Lung (tissue), 17 donors: ENCODE measurements at places on chromosomes 11 and 22. TPM values are rescaled to one million over a fixed set of nuclear protein-coding genes. Genes with fewer than 3 reads are reported as not detected.

KCNQ1OT1 gene
- 2.9 TPM for total RNA-seq

GRCh38 chr11:73551677-73552076, 46.2 kb downstream of the FAM168A start:
- no peak for DNase-seq

- DNase-seq, result no peak
Observed at GRCh38 chr22:40594924-40595323, 41.6 kb downstream of the MRTFA start.

DNA sequence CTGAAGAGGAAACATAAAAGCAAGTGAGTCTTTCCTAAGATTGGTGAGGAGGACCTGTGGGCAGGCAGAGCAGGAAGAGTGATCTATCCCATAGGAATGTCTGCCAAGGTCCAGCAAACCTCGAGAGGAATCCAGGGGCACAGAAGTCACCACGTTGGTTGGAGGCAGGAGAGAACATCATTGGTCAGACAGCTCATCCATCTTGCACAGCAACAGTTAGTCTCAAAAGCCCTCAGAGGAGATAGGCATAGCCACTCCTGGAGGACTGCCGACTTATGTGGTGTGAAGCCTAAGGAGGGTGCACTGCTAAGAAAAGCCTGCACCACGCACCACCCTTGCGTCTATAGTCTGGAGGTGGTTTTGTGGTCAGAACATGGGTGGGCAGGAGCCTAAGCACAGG, 109.1 kb downstream of the RASSF10 start:
- DNase-seq, result no peak

SSTR3 gene
- 0.09 TPM for total RNA-seq

MS4A12 gene
- total RNA-seq, result not detected

DNA sequence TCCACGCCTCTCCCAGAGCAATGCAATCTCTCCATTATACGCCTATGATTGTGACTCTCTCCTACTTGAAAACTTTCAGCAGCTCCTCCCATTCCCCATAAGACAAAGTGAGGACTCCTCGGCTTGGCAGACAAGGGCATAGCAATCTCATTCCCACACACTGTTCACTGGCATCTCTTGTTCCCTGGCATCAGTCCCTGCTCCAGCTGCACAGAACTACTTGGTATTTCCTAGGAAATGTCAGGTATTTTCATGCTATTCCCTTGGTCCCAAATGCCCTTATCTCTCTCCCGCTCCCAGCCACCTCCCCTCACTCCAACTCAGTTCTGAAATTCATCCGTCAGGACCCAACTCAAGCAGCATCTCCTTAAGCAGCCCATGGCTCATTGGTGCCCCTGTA, 28.4 kb downstream of the TMPRSS5 start:
- no peak for DNase-seq

FGF3 gene
- not detected for total RNA-seq

HEPN1 gene
- total RNA-seq, result not detected

- no peak for DNase-seq
Observed at GRCh38 chr11:111963931-111964340, 26.8 kb downstream of the DIXDC1 start.

TOM1 gene
- 53.4 TPM for total RNA-seq

DNA sequence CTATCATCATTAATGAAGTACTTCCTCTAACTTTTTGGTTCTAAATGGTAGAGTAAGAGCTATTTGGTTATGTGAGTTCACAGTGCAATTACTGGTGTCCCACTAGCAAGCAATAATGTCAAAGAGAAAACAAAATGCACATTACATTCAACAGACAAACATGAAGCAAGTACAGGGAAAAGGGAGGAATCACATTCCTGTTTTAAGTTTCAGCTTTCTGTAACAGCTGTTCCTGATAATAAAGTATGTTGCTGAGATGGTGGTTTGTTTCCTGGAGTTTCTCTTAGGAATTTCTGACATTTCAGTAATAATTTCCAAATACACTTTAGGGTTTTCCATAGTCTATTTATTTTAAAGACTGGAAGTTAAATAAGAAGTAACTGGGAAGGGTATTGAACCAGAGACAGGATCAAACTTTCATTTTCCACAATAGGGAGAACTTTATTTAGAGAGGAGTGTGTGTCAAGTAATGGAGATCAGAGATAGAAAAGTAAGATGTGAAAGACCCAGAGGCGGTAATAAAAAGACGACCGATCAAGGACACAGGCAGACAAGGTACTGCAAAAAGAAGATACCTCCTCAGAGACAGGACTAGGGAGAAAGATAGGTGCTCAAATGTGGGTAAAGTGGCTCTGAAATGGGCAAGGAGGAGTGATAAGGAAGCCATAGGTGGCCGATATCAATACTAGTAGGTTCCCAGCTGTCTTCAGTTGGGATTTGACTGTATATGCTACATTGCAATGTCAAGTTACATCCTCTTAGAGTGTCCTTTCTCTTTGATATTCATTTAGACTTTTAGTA, 20.8 kb upstream of the CLNS1A start:
- no peak for DNase-seq

- no peak for DNase-seq
Observed at GRCh38 chr11:12169822-12170221, 59.4 kb downstream of the MICAL2 start.

DNA sequence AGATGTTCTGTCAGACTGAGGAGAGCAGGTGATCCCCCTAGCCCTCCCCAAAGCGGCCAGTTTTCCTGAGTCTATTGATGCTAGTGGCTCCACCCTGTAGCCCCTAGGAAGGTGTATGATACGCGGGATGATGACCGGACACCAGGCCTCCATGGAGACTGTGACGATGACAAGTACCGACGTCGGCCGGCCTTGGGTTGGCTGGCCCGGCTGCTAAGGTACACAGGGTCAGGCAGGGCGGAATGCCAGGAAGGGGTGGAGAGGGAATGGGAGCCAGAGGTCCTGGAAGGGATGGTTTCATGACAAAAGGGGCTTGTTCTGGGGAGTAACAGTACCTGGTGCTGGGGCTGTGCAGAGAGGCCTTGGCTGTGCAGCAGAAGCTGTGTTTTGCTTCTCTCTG, 3.2 kb downstream of the ZFPL1 start:
- DNase-seq, result no peak

- no peak for DNase-seq
Observed at GRCh38 chr11:134530636-134531326, 118.7 kb upstream of the B3GAT1 start.

CDC45 gene
- 2.1 TPM for total RNA-seq

DNA sequence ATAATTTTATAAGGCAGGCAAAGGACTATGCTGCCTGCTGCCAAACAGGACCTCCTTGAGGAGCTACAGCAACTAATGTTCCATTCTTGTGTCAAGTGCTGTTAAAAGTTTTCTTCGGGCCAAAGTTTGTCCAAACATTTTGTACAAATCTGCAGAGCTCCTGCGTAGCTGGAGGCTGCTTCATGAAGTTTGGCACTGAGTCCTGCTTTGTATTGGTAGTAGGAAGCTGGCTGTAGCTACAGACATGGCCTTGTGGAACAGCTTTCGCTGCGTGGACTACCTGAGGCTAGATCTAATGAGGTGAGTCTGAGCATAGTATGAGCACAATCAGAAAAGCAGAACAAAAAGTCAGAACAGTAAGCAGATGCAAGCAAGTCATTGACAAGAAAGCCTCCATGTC, 528.1 kb downstream of the DLG2 start:
- DNase-seq, result peak; percentile 5

- DNase-seq, result peak; percentile 5
Observed at GRCh38 chr11:32440916-32441315, 5.6 kb upstream of the WT1 start.

DNA sequence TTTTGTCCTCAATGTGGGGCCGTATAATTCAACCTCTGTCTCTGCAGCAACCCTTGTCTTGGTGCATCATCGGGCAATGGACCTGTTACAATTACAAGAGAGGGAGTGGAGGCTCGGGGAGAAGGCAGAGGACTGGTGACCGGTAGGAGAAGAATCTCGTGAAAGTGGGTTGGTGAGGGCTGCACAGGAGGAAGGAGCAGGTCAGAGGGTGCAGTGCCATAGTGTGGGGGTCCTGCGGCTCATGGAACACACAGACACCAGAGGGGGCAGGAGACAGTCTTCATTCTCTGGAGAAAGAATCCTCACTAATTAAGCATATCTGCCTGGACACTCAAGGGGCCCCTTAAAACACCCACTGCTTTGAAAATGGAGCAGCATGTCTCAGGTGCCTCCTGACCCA, 174.7 kb upstream of the B3GAT1 start:
- no peak for DNase-seq

PLEKHA7 gene
- total RNA-seq, result 29.3 TPM

DNA sequence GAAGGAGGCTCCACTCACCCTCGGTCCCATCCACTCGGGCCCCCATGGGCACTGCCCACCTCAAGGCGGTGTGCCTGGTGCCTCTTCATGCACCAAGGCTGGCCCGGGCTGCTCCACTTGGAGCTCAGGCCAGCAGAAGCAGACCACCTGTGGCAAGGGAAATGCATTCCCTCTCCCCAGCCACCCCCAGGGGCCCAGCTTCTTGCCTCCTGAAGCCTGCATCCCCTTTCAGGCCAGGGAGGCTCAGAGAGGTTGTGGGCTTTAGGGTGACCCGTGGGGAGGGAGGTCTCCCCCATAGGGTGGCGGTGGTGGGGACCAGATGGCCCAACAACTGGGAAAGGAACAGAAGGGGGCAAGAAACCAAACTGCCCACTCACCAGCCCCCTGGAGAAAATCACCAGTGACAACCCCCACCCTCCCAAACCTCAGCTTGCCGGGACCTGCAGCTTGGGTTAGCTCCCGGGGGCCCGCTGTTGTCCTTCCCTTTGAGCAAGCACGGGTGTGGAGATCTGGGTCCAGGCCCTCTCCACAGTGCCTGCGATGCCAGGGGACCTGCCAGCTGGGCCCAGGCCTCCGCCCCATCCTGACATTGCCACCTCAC, 8.4 kb downstream of the CBX6 start:
- no peak for DNase-seq

MMP8 gene
- total RNA-seq, result 1.5 TPM

BDNF gene
- total RNA-seq, result 1.4 TPM

PLEKHB1 gene
- 38.8 TPM for total RNA-seq

DNA sequence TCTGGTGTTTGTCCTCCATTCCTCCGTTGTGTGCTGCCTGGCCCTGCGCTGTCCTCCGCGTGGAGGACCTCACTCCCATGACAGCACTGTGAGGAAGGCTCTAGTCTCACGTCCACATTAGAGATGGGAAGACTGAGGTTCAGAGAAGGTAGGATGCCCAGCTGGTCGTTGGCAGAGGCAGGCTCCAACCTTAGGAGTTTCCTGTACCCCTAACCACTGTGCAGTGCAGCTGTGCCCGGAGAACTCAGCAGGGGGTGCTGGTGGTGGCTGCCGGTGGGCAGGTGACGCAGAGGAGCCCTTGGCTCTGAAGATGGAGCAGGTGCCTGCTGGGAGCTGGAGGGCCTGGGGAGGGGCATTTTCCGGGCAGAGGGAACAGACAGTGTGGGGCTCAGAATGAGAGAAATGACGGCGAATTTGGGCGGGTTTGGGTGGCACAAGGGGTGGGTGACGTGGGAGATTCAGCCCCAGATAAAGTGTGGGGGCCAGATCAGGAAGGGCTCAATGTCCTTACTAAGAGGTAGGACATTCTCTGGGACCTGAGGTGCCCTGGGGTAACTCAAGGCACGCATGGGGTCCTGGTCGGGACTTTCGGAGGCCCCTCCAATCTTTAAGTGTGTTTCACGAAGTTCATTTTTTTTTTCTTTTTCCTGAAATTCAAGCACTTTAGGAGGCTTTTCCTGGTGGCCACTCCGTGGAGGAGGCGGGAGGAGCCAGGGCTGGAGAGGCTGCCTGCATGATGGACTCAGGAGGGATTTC, 535.0 kb downstream of the TBC1D22A start:
- no peak for DNase-seq

SERHL2 gene
- total RNA-seq, result 3.3 TPM

OR52N4 gene
- total RNA-seq, result 0.28 TPM

DNA sequence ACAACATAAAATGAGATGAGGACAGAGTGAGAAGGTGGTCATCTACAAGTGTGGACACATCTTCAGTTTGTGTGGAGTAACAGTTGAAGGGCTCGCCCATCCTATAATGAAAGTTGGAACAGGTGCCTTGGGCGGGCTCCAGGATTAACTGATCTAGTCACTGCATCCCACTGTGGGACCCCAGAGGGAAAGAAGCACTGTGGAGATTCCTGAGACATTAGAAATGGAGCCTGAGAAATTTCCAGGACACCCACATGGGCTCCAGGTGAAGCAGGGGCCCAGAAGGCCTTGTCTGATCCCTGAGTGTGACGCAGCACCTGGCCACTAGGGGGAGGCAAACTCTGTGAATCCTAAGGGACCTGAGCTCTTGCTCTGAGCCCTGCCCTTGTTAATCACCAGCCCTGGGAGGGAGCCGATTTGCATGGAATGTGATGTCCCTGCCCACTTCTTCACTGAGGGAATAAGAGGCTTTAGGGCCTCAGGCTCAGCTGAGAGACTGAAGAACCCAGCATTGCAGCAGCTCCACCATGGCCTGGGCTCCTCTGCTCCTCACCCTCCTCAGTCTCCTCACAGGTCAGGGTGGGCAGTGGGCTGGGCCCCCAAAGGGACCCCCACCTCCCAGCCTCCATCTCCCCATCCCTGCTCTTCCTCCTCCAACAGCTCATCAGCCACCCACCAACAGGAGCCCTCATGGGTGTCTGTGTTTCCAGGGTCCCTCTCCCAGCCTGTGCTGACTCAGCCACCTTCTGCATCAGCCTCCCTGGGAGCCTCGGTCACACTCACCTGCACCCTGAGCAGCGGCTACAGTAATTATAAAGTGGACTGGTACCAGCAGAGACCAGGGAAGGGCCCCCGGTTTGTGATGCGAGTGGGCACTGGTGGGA, 98.4 kb downstream of the VPREB1 start:
- peak; percentile 74 for DNase-seq

BTBD18 gene
- not detected for total RNA-seq

- no peak for DNase-seq
Observed at GRCh38 chr11:70244698-70245097, 25.8 kb upstream of the PPFIA1 start.

CHRNA10 gene
- 0.71 TPM for total RNA-seq

ARHGAP20 gene
- 20.9 TPM for total RNA-seq

HMOX1 gene
- total RNA-seq, result 151 TPM

GRCh38 chr11:118366287-118366686, 6.9 kb downstream of the UBE4A start:
- DNase-seq, result no peak
